H4 (cell line): ENCODE measurements at places on chromosomes 12 and 14.
A peak's percentile ranks its signal among the peaks of the same experiment; 100 is the strongest.

DNA sequence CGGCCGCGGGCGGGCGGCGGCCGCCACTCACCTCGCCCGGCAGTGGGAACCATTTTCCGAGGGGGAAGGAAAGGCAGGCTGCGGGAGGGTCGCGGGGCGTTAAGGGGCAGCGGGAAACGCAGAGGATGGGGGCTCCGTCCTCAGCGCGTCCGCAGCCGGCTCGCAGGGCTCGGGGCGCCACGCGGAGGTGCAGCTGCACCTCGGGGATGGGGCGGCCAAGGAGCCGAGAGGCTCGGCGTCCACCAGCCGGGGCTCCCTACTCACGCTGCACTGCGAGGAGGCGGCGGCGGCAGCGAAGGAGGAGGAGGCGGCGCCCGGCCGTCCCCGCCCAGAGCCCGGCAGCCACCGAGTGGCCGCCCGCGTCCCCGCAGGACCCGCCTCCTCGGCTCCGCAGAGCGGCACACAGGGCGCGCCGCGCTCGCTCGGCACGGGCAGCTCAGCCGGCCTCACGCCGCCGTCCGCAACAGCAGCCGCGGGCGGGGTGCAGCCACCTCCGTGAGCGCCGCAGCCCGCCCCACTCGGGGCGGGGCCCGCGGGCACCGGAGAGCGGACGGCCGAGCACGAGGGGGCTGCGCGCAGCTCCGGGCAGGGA is at the start of gene ATP2B1:
Gene ATP2B1, minus strand, starts transcription at position 274 of the 592 bp plus-strand sequence. CDS start 52,952 bp downstream, outside the sequence.
- DNase-seq = peak; percentile 75

DNA sequence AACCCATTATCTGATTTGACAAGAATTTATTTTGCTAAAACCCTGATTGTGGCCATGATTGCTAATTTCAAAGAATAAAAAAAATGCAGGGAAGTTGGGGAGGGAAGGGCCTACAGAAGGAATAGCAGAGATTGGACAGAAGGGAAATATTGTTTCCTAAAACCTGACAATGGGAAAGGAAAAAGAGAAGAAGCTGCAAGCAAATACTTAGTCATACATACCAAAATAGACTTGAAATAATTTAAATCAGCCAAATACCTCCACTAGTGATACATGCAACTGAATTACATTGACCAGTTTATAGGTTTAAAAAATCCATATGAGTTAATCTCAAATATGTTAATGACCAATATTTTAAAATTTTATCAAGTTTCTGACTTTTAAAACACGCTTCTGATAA is 75.1 kb downstream of the PELI2 start:
- DNase-seq = no peak

DNA sequence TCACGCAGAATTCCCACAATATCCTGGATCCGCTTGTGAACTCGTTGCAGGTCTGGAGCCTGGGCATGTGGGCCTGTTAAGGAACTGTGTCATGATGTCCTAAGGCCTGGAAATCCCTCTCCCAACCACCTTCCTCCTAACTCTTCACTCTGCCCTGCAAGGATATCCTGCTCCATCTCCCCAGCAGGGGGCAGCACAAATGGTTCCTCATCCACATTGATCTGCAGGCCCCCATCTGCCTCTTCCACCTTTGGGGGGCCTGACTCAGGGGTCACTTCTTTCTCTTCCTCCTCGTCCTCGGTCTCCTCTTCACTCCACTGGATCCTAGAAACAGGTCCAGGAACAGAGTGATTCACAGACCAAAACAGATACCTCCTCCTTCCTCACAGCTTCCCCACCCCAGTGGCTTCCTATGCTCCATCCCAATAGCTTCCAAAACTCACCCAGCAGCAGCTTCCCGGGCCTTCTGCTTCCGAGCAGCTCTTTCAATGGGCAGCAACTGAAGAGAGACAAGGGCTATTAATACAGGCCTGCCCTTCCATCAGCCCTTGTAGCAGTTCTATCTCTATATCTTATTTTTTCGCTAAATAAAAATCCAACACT is 4.5 kb downstream of the NOP2 start:
- DNase-seq = peak; percentile 43

GRCh38 chr12:14387219-14387871 is 21.9 kb downstream of the ATF7IP start:
- no peak for DNase-seq

DNA sequence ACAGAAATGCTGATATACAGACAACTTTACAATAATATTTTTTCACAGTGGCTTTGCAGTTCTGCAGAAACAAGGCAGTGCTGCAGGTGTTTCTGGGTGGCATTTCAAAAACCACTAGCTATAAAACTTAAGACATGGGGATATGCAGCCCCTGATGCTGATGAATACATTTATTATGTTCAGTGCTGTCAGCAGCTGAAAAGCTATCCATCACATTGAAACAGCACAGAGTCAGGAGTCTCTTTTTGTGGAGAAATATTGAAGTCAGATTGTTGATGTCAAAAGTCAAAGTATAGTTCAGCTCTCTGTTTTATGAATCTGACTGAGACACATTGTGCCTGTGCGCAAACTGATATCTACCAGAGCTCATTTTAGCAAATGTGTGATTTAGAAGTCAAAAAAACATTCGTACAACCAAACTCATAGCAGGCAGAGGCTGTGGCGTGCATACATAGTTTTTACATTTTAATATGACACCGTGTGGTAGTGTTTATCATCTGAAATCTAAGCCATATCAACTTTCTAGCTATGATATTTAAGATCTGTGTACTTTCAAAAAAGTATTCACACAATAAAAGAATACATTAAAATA is 467.6 kb downstream of the PRKD1 start:
- DNase-seq = no peak
